ENCODE measurements at places on chromosomes 1 and 21. TPM values are rescaled to one million over a fixed set of nuclear protein-coding genes. Genes with fewer than 3 reads are reported as not detected.

DNA sequence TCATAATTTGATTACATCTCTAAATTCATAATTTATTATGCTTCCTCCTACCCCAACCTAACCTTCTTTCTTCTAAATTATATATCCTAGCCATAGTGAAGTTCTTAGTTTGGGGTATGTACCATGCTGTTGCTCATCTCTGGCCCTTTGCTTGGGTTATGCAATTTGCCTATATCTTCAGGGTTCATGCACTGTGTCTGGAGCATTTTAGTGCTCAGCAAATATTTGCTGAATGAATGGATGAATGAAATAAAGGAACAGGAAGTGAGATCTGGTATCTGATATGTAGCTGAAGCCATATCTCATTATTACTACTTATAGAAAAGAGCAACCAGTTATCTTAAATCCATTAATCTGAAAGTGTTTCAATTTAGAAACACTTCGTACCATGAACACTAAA lies 137.6 kb downstream of the GPATCH2 start:
- no peaks in the 10 kb centered on the region for H3K36me3 ChIP-seq
- no peak overlapping the region for H3K27ac ChIP-seq
- H3K27me3 ChIP-seq: no peaks in the 10 kb centered on the region
- no peak for DNase-seq
- no peak overlapping the region for H3K4me3 ChIP-seq

- no peaks in the 10 kb centered on the region for H3K27me3 ChIP-seq
- DNase-seq: no peak
- H3K27ac ChIP-seq: no peak overlapping the region
Measured at GRCh38 chr1:81484284-81484683, 316.4 kb upstream of the ADGRL2 start.

Gene HOOK1
- total RNA-seq: not detected

Gene HUNK
- 0.64 TPM for total RNA-seq

Gene SHISAL2A
- not detected for total RNA-seq

All from ascending aorta (tissue), 2 donors.